Activated CD4-positive, alpha-beta T cell treated with anti-CD3 and anti-CD28 coated beads for 36 hours (primary cell): ENCODE measurements at places on chromosomes 3 and 15. TPM values are rescaled to one million over a fixed set of nuclear protein-coding genes. Genes with fewer than 3 reads are reported as not detected.

Gene CPLX3
- total RNA-seq = 0.11 TPM

Gene HLTF
- total RNA-seq = 19.0 TPM

Gene IGDCC3
- total RNA-seq = not detected

Gene FBXW12
- total RNA-seq = 0.16 TPM
